ENCODE measurements at places on chromosomes 5 and 9. TPM values are rescaled to one million over a fixed set of nuclear protein-coding genes. Genes with fewer than 3 reads are reported as not detected.

The RASGEF1C gene
- total RNA-seq, result 0.75 TPM

The BASP1 gene
- 63.0 TPM for total RNA-seq

The TRAF1 gene
- total RNA-seq, result 6.5 TPM

The SLC36A2 gene
- 0.45 TPM for total RNA-seq

The ZNF346 gene
- 34.3 TPM for total RNA-seq

The NXNL2 gene
- 0.23 TPM for total RNA-seq

The PLEKHG4B gene
- 5.0 TPM for total RNA-seq

The ADAMTS6 gene
- total RNA-seq, result 4.1 TPM

The CMYA5 gene
- 0.69 TPM for total RNA-seq

The IFNA21 gene
- not detected for total RNA-seq

The KIAA1958 gene
- total RNA-seq, result 44.6 TPM

The ORM2 gene
- not detected for total RNA-seq

The FAT2 gene
- total RNA-seq, result 0.18 TPM

The INSYN2B gene
- total RNA-seq, result not detected
